CD8-positive, alpha-beta memory T cell (primary cell): ENCODE measurements at places on chromosomes 1 and 21. TPM values are rescaled to one million over a fixed set of nuclear protein-coding genes. Genes with fewer than 3 reads are reported as not detected.

GRCh38 chr21:17730782-17731181, 88.4 kb downstream of the C21orf91 start:
- no peak for DNase-seq

The CA14 gene
- 0.20 TPM for polyA plus RNA-seq

DNA sequence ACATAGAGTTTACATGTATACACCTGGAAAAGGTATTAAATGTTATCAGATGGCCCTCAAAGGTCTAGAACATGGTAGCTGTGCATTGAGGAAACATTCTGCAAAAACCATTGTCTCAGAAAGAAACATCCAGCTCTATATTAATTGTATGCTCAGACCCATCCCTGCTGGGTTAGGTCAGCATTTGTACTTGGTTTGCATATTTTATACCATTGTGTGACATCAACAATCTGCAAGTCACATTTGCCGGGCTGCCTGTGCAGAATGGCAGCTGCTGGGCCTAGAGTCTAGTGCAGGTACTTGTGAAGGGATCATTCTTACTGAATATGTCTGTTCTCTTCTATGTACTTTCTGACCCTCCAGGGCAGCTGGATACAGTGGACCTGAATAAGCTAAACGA, 43.9 kb upstream of the LAMC2 start:
- no peak for DNase-seq

The TOR1AIP2 gene
- polyA plus RNA-seq = 10.1 TPM

DNA sequence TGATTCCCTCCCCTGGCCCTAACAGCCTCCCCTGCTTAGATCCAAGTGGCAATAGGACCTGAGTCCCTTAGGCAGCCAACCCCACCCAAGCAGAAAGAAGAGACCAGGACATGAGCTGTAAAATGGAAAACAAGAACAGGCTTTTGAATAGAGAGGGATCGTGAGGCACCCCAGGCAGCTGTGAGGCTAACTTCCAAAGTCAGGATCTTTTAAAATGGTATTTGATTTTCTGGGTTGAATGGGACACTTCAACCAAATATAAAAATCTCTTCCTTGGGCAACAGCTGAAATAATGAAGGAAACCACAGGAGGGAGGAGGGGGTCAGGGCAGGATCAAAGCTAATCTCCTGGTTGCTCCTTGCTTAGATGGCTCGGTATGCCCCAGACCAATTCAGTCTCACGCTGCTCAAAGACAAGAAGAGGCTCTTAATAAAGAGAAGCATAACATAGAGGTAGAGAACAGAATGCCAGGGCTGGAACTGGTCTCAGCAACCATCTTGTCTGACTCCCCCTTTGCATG, 28.6 kb upstream of the AVPR1B start:
- no peak for DNase-seq

The CFHR1 gene
- polyA plus RNA-seq = not detected

The SLC44A3 gene
- 0.83 TPM for polyA plus RNA-seq

DNA sequence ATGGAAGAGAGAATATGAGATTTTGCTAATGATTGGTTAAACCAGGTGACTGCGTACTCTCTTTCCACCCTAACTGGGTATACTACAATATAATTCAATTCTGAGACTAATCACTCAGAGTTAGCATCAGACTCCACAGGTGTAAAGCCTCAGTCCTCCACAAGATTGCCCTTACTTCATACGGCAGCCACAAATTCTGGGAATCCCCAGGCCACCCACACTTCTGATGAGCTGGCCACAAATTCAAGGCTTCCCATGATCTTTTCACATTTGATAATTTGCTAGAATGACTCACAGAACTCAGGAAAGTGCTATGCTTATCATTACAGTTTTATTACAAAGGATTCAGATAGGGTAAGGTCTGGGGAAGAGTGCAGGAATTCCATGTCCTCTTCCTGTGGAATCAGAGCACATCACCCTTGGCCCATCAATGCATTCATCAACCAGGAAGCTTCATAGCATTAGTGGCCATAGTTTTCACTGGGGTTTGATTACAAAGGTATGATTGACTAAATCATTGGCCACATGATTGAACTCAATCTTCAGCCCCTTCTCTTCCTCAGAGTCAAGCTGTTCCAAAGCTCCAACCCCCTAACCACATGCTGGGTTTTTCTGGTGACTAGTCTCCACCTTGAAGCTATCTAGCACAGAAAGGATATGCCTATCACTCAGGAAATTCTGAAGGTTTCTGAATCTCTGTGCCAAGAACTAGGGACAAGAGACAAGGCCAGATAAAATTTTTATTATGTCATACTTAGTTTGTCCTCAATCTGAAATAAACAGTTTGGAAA, 131.7 kb downstream of the HHIPL2 start:
- no peak for DNase-seq

The MROH9 gene
- polyA plus RNA-seq = not detected

DNA sequence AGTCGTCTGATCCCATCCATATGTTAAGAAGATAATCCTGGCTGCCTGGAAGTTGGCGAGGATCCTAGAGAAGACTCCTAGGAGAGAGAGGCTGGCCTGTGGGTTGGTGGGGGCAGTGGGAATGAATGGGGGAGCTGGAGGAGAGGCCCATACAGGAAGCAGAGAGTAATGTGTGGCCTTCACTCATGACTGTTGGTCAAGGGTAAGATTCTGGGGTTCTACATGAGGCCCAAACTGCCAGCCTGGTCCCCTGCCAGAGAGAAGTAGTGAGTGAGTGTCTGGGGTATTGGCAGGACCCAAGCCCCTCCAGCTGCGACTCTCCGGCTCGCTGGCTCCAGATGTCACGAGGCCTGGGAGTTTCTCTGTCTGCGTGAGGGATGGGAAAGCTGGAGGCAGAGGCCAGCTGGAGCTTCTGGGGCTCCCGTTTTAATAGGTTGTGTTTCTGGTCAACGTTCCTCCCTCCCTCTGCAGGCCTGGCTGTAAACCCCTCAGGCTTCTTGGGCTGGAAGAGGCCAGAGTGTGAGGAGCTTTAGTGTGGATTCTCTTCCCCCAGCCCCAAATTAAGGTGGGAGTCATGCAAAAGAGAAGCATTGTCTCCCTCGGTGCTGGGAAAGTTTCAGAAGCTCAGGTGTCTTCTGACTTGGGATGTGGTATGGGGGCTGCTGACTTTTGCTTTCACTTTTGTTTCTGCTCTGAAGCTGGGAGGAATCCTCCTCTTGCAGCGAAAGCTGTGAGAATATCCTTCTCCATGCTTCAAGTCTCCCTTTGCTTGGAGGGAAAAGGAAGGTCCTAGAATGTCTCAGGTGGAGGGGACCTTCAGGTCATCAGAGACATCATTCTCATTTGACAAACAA, 2.6 kb downstream of the TMEM51 start:
- DNase-seq = no peak

DNA sequence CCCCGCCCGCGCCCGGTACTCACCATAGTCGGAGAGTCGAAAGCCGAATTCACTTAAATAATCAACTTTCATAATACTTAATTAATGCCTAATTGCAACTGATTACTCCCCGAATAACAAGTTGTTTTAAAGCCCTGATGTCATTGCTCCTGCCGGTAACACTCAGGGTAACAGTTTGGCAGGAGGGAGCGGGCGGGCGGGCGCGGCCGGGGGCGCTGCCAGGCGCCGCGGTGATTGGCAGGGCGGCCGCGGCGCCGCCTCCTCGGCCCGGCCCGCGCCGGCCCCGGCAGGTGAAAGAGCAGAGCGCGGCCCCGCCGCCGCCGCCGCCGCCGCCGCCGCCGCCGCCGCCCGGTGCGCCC, 102.2 kb downstream of the CASZ1 start:
- DNase-seq = peak; percentile 75

- no peak for DNase-seq
These were observed 210.8 kb downstream of the COL11A1 start for GRCh38 chr1:102897557-102897956.
